HT1080 (cell line): ENCODE measurements at places on chromosomes 4 and X.

DNA sequence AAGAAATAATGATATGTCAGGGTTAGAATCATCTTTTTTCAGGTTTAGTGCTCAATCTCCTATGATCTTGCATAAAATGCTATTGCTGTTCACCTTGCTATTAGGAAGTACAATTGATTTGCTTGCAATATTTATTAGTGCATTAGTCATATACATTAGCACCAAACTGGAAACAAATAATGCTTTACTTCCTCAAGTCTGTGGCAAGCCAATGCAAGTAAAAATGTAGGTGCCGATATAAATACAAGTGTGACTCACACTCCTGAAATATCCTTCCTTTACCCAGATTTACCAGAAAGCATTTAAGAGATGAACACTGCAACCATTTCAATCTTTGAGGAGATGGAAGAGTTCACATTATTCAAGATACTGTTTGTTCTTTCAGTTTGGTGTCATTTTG lies 1487.7 kb upstream of the ADGRL3 start:
- no peak for DNase-seq

GRCh38 chr4:12703036-12703435 lies 781.1 kb downstream of the RAB28 start:
- no peak for DNase-seq

GRCh38 chrX:85108165-85108564 lies 104.5 kb downstream of the APOOL start:
- DNase-seq, result peak; percentile 1

DNA sequence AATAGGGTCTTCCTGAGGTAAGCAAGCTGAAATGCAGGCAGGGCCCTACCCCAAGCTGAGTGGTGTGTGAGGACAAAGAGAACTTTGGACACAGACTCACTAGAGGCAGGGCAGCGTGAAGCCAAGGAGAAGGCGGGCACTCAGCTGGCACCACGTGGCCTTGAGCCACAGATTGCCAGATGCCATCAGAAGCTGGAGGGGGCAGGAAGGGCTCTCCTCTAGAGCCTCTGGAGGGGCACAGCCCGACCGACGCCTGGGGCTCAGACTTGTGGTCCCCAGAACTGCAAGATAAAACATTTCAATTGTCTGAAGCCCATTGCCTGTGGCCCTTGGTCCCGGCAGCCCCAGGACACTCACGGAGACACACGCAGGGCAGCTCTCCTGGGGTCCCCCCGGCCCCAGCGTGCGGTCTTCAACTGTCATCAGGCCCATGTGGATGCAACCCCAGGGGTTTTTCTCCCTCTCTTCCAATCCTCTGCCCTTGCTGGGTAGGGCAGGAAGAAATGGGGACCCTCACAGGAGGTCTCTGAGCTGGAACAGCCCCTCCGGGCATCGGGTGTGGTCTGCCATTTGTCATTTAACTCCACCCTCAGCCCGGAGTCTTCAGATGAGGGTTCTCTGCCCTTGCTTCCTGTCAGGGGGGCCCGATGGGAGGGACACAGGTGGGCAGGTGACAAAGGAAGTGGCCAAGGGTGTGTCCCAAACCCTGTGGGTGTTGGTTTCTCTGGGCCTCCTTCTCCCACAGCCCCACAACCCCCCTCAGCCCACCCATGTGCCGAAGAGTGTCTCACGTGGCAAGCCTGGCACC lies 22.2 kb downstream of the HMX1 start:
- DNase-seq, result no peak

DNA sequence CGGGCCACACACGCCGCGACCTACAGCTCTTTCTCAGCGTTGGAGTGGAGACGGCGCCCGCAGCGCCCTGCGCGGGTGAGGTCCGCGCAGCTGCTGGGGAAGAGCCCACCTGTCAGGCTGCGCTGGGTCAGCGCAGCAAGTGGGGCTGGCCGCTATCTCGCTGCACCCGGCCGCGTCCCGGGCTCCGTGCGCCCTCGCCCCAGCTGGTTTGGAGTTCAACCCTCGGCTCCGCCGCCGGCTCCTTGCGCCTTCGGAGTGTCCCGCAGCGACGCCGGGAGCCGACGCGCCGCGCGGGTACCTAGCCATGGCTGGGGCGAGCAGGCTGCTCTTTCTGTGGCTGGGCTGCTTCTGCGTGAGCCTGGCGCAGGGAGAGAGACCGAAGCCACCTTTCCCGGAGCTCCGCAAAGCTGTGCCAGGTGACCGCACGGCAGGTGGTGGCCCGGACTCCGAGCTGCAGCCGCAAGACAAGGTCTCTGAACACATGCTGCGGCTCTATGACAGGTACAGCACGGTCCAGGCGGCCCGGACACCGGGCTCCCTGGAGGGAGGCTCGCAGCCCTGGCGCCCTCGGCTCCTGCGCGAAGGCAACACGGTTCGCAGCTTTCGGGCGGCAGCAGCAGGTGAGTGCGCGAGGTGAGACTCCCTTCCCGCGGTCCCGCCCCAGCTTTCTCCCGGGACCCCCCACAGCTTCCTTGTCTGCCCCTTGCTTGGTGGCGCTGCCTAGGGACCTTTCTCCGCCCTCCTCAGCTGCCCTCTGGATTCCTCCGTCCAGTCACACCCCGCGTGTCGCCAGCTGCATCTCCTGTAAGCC lies 678 bp downstream of the BMP3 start:
- DNase-seq, result no peak

GRCh38 chr4:40998675-40999358 lies 215.5 kb downstream of the APBB2 start:
- peak; percentile 89 for DNase-seq

- DNase-seq, result no peak
These were observed 150.1 kb downstream of the DIPK2B start for GRCh38 chrX:45050558-45050957.
